ENCODE measurements at places on chromosomes 2 and 18.

DNA sequence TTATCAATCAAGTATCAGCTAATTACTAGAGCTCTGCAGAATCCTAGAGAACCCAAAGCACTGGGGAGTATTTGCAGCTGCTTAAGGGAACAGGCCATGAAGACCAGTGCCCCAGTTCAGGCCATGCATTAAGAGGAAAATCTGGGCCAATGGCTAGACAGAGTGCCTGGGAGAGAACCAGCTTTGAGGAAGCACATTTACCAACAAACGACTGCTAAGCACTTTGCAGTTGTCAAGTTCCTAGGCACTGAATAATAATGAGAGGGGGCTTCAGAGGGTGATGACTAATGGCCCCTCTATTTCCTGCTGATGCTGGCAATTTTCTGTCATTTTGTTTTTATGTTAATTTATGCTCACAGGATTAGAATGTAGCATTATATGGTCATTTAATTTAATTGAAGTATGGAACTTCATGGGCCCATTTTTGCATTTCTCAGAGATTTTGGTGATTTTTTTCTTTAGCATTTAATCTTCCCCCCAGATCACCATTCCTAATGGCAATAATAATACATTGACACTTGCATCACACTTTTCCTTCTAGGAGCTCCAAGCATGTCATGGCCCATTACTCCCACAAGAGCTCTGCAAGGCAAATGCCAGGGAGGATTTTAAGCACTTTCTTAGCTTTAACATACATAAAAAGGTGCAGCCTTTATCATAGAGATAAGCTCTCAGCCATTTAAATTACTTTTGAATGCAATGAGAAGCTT lies 147.7 kb upstream of the SPATS2L start:
- DNase-seq = no peak

DNA sequence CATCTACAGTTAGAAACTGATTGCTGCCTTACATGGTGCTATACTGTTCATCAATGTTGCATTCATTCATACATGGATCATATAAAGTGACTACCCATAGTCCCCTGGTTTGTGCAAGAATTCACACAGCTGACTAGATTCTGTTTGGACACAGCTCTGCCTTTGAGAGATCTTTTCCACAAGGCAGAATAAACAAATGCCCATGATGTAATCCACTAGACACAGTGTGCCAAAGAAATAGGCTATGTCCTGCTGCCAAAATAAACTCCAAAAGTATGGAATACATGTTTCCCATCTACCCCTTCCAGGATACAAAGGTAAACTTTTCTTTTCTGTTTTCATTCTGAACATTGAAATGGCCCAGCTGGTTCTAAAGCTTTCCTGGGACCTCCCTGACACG lies 269.4 kb upstream of the CHAC2 start:
- DNase-seq = no peak

DNA sequence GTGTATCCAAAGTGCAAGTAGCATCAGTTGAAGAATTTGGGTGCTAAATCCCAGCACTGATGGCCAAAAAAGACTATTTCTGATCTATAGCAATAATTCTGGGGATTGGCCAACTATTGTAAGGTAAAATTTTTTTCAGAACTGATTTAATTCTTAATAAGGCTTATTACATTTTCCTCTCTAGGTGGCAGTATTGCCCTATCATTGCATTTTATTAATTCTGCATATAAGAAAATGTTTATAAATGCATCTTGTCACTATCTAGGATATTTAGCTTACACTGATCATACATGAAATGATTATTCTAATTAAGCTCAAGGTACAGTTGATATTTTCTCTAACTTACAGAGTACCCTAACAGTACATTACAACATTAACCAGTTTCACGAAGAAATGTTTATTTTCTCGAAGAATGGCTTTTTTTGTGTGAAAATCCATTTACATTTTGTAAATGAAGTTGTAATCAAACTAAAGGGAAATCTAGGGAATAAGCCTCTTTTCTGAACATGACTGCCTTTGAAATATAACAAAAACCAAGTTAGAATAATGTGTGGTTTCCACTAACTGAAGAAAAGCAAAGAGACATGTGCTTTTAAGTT lies 11.0 kb downstream of the TTN start:
- DNase-seq = no peak

DNA sequence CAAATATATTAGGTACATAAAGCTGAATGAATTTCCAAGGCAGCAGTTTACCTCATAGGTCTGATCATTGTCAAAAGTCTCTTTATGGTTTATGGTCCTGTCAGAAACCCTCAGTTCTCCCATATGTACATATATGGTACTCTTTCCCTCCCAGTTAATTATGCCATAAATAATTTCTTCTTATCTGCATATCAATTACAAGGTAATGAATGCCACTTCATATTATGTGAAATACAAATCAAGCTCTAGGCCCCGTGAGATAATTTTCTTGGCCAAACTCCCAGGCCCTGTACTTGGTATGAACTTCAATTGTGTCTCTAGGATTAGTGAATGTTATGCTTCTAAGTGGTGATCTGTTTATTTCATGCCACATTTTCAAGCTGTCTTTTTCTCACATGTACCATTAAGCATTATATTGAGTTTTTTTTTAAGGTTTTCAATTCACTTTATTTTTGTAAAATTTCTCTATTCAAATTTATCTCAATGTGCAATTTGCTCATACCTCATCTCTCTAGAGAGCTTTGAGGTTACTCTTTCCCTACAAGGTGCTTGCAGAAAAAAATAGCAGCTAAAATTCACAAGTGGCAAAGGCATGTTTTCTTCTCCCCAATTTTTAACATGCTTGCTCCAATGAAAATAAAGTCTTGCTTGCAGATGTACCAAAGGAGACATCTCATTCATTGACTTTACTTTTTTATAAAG lies 430.6 kb upstream of the VRK2 start:
- no peak for DNase-seq

- no peak for DNase-seq
Observed at GRCh38 chr2:54960164-54960563, 90.1 kb downstream of the RTN4 start.

- DNase-seq = no peak
Observed at GRCh38 chr2:6186332-6187151, 494.4 kb downstream of the SOX11 start.

DNA sequence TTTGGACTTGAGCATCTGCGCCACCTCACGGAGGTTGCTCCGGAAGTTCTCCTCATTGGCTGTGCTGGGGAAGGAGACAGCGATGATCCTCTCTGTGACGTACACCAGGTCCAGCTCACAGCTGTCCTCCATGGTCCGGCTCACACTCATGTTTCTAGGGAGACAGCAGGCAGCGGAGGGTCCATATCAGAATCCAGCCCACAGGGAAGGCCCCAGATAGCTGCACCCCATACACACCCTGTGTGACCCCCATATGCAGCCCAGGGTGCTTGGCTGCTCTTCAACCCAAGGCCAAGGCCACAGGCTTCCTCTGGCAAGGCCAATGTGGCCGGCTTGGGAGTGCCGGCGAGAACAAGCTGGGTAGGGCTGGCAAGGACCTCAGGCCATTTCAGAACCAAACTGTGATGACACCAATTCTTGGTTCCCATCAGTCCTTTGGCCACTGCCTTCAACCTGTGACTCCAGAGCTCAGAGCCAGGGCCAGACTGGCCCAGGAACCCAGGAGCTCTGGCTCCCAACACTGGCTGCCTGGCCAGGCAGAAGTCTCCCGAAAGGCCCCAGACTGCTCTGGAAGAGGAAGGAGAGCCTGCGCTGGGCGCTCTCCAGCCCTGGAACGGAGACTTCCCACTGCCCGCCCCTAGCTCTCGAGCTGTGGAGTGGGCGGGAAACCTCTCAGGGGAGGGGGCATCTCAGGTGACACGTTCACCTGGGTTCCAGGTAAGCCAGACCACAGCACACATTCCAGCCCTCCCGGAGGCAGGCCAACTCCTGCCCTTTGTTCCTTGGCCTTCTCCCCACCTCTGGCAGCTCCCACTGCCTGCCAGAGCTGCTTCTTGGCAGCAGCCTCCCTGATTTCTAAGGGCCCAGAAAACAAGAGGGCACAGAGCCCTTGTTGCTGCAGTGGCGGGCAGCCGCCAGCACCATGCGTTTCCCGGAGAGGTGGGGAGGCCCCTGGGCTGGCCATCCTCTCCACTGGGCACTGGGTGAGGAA lies 104.7 kb downstream of the TNS1 start:
- DNase-seq = no peak

DNA sequence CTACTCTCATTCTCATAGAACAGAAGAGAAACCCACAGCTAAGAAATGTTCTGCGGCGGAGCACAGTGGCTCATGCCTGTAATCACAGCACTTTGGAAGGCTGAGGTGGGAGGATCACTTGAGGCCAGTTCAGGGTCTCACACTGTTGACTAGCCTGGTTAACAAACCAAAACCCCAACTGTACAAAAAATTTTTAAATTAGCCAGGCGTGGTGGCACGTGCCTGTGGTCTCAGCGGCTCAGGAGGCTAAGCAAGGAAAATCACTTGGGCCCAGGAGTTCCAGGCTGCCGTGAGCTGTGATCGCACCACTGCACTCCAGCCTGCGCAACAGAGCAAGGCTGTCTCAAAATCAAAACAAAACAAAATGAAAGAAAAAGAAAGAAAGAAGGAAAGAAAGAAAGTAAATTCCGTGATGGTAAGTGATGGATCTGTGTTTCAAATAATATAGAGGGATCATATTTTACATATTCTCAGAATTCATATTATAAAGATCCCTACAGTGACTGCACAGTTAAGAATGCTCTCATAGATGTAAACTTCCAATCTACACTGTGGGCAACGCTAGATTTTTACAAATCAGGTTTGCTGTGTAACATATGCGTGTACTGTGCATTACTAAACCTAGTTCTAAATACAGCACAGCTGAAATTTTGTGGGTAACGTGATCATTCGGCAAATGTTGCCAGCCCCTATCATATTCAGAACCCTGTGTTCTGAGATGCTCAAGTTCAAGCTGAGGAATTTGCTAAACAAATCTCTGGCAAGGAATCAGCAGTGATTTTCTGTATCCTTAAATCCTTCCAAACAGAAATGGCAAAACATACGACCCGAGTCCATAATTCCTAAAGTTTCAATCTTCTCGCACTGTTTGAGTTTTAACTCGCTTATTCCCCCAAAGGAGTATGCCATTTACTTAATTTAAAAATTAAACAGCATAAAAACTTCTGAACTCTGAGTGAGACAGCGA lies 1.2 kb upstream of the RAB12 start:
- no peak for DNase-seq

DNA sequence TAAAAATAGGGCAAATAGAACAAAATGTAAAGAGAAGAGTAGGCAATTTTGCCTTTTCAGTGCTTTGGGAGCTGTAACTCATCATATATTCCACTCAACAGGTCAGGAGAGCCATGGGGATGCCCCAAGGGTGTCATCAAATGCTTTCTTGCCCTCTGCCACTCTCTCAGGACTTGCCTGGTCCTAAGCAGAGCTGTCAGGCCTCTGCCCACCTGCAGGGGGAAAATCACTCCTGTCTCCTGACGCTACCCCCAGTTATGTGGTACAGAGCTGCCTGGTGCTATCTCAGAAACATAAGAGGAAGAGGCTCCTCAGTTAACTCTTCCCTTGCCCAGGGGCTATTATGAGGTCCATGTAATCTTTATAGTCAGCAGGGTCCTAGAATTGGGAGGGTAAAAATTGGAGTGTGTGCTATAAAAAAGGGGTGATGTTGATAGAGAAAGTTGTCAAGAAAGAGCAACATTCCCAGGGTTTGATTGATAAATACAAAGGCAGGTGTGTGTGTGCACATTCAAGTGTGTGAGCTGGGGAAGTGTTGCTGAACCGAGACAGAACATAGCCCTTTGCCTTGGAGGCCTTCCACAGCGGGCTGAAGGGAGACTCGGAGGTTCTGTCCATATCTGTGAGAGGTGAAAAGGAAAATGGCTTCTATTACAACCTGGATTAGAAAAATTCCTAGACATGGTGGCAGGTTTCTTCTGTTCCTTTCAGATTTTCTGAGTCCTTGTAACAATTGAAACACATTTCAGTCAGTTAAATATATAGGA lies 25.4 kb downstream of the PTPRM start:
- no peak for DNase-seq

DNA sequence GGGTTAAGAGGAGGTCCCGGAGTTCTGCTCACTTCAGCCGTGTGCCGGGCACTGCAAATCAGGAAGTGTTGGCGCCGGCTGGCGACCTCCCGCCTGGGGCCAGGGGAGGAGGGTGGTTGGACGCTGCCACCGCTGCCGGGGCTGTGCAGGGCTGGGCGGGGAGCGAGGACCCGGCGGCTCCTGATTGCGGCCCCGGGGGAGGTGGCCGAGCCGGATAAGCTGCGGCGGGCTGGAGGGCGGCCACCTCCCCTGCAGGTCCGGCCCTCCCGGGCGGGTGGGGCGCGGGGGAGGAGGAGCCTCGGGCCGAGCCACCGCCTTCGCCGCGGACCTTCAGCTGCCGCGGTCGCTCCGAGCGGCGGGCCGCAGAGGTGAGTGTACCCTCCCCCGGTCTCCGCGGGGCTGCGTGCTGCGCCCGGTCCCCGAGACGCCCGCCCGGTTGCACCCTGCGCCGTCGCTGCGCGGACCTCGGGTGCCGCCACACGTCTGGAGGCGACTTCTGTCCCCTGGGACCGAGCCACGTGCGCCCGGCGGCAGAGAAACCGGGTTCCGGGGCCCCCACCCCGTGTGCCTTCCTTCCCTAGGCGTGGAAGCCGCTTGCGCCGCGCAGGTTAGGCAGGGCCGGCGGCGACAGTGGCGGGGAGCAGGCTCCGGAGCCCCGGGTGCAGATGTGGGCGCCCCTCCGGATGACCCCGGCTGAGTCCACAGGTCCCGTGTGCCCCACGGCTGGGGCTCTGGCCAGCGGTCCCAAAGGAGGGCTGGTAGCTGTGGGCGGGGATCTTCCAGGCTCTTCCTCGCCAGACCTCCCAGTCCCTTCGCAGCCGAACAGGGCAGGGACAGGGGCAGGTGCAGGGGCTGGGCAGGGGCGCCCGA lies at the start of gene STEAP3:
Gene STEAP3, plus strand, starts transcription at position 314 of the 870 bp plus-strand sequence. CDS start 7,179 bp downstream, outside the sequence.
- DNase-seq = no peak

GRCh38 chr2:48253301-48253700 lies 276.7 kb upstream of the STON1 start:
- DNase-seq = no peak

DNA sequence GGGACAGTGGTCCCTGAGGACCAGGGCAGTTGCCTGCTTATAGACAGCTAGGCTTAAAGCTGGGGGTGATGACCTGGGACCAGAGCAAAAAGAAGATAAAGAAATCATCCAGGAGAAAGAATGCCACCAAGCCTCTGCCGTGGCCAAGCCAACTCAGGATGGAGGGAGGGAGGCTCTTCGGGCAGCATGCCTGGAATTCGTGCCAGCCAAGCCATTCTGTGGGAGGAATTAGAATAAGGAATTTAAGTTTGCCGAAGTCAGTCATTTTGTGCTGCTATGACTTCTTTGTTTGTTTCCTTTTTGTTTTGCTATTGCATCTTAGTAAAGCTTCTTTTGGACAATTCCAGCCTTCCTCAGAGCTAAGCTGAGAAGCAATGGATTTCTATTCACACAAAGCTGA lies 124.1 kb downstream of the EN1 start:
- DNase-seq = no peak

DNA sequence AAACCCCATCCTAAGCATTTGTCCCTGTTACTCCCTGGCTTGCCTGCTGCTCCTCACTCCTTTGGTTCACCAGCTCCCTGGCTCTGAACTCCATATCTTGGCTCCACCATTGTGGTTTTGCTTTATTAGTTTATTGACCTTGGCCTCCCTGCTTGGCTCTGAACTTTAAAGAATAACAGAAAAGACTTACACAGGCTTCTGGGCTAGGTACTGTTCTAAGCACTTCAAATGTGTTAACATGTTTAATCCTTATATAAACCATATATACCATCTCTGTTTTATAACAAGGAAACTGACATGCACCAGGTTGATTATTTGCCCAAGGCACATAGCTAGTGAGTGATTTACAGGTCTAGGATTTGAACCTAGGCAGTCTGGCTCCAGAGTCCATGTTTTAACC lies 149.7 kb upstream of the CAPN13 start:
- no peak for DNase-seq

GRCh38 chr18:5103286-5103685 lies 93.8 kb downstream of the AKAIN1 start:
- no peak for DNase-seq

GRCh38 chr2:233542507-233542906 lies 24.1 kb downstream of the USP40 start:
- no peak for DNase-seq

Data from activated T-cell treated with anti-CD3 and anti-CD28 coated beads for 48 hours (primary cell).